Psoas muscle (tissue), 8 donors: ENCODE measurements at places on chromosomes 3 and 15. TPM values are rescaled to one million over a fixed set of nuclear protein-coding genes. Genes with fewer than 3 reads are reported as not detected.
A peak's percentile ranks its signal among the peaks of the same experiment; 100 is the strongest.

GRCh38 chr15:64051407-64052259 lies 5.3 kb upstream of the DAPK2 start:
- no peak for DNase-seq

DNA sequence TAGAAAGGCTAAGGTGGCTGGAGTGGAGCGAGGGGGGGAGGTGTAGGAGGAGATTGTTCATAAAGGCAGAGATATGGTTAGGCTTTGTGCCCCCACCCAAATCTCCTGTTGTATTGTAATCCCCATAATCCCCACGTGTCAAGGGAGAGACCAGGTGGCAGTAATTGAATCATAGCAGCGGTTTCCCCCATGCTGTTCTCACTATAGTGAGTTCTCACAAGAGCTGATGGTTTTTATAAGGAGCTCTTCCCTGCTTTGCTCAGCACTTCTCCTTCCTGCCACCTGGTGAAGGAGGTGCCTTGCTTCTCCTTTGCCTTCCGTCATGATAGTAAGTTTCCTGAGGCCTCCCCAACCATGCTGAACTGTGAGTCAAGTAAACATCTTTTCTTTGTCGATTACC lies 64.7 kb upstream of the CFAP161 start:
- no peak for DNase-seq

DNA sequence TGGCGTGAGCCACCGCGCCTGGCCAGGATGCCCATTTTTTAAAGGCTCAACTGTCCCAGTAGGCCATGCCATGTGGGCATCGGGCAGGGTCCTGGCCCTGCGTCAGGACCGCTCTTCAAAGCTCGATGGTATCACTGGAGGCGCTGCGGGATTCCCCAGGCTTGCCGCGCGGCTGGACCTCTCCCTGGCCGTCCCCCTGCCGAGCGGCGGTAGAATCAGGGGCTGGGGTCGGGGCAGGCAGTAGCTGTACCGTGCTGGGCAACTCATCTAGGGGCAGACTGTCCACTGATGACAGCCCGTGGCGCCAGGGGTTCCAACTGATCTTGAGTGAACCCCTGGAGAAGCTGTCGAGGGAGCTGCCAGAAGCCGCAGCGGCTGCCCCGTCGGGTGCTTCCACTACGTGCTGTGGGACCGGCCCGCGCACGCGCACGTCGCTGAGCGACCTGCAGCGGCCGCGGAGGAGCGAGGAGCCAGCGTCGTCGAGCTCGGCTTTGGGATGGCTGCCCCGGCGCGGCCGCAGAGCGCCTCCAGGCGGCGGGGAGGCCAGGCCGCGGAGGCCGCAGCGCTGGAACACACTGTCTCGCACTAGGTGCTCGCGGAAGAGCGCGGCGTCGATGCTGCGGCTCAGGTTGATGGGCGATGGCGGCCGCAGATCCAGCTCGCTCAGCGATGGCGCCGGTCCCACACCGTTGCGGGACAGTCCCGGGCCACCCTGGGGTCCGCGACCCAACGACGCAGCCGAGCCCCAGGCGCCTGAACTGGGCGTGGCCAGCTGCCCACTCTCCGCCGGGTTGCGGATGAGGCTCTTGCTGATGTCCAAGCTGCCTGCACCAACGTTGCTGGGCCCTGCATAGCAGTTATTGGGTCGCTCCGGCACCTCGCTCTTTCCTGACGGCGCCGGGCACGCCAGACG lies 5.8 kb downstream of the PRRT3 start:
- DNase-seq: peak; percentile 90

DNA sequence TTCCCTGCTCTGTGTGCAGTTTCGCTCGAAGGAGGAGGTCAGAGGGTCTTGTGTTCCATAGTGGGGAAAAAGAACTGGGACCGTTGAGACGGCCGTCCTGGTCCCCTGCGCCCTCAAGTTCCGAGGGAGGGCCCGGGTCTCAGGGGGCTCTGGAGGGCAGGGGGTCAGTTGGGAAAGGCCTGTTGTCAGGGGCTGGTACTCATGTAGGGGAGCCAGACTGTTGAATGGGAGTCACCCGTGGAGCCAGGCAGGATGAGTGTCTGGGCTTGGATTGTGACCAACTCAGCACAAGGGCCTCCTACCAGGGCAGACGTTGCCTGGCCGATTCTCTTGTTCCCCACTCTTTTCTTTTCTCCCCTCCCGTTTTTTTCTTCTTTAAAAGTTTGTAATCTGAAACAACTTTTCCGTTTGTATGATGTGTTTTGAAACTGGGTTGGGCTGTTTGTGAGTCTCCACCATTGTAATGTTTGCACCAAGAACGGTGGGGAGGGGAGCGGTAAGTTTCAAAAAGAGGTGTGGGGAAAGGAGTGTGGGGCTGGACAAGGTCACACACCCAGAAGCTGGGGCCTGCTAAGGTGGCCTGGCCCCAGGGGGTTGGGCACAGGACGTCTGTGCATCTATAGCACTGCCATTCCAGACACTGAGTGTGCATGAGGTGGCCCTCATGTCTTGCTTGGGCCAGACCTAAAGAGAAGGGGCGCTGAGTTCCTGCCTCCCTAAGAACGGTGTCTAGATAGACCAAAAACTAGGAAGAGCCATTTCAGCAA lies 1.1 kb downstream of the CMTM7 start:
- peak; percentile 49 for DNase-seq

GRCh38 chr15:33125894-33126537 lies 68.5 kb downstream of the FMN1 start:
- DNase-seq: no peak

DNA sequence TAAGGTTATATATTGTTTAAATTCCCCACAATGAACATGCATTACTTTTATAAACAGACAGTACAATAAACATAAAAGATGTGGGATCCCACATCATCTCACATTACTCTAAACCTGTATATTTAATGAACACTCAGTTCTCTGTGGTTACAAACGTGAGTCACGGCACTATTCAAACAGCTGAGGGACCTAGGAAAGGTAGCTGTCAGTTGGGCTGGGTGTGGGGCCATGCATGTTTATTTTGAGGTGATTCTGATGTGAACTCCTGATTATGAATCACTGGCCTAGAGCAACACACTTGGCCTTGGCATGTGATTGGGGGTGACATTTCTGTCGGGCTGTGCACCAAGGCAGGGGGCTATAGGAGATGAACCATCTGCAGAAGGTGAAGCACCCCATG lies 147.6 kb upstream of the HACD2 start:
- no peak for DNase-seq

GRCh38 chr15:40053831-40054604 lies 15.0 kb upstream of the SRP14 start:
- no peak for DNase-seq

- DNase-seq: no peak
These were observed 73.2 kb upstream of the DLG1 start for GRCh38 chr3:197371591-197372046.

GRCh38 chr3:171481011-171481410 lies 20.8 kb upstream of the TNIK start:
- no peak for DNase-seq

GRCh38 chr3:159189994-159190669 lies 388.3 kb downstream of the MFSD1 start:
- no peak for DNase-seq

- DNase-seq: no peak
These were observed 161.8 kb downstream of the EDEM1 start for GRCh38 chr3:5349343-5349742.

GRCh38 chr3:175940881-175941280 lies 1081.7 kb downstream of the NAALADL2 start:
- no peak for DNase-seq

DNA sequence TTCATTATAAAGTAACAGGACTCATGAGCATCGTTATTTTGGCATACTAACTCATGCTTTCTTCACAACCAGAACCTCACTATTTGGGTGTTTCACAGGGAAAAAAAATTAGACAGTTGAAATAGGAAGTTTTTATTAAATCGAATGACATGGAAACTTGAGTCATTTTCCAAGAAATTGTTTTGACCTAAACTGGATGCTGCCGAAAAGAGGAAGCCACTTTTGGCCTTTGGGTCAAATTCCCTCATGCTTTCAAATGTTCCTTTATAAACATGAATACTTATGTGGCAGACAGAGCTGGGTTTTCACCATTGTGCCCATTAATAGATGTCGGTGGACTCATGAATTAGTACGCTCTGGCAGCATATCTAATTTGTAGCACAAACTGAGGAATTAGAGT lies 224.9 kb downstream of the MCTP2 start:
- no peak for DNase-seq

GRCh38 chr3:131082871-131083863 lies 56.5 kb downstream of the NEK11 start:
- DNase-seq: peak; percentile 69

- DNase-seq: peak; percentile 16
These were observed 29.3 kb upstream of the UBE2E1 start for GRCh38 chr3:23776352-23776891.

ANKUB1 gene
- total RNA-seq: not detected

FOXB1 gene
- not detected for total RNA-seq
